ENCODE measurements at places on chromosomes 7 and 10. TPM values are rescaled to one million over a fixed set of nuclear protein-coding genes. Genes with fewer than 3 reads are reported as not detected.

SHH gene
- total RNA-seq, result not detected

LRRD1 gene
- not detected for total RNA-seq

CPXM2 gene
- total RNA-seq, result not detected

- no peak overlapping the region for H3K4me3 ChIP-seq
- peaks cover 11% of the 10 kb centered on the region for H3K36me3 ChIP-seq
- DNase-seq, result no peak
- no peaks in the 10 kb centered on the region for H3K27me3 ChIP-seq
- peak overlapping the region; percentile 72 for H3K27ac ChIP-seq
Measured at GRCh38 chr7:143395187-143396149, 13.2 kb downstream of the EPHA1 start.

- H3K4me1 ChIP-seq, result peaks cover 20% of the 10 kb centered on the region
- no peak overlapping the region for H3K4me3 ChIP-seq
- no peak overlapping the region for H3K27ac ChIP-seq
- no peaks in the 10 kb centered on the region for H3K27me3 ChIP-seq
- no peak for DNase-seq
Measured at GRCh38 chr7:141744131-141744530, 6.0 kb downstream of the SSBP1 start.

- peaks cover 19% of the 10 kb centered on the region for H3K4me1 ChIP-seq
- H3K4me3 ChIP-seq, result peak overlapping the region; percentile 98
- H3K27ac ChIP-seq, result peak overlapping the region; percentile 98
- DNase-seq, result no peak
- H3K36me3 ChIP-seq, result peaks cover 11% of the 10 kb centered on the region
Measured at GRCh38 chr7:55366461-55367070, 1.4 kb downstream of the LANCL2 start.

- peaks cover 1% of the 10 kb centered on the region for H3K27me3 ChIP-seq
- no peak for DNase-seq
- H3K27ac ChIP-seq, result no peak overlapping the region
Measured at GRCh38 chr7:75596727-75597614, 104.9 kb downstream of the SPDYE5 start.
